Stimulated activated naive B cell treated with anti-CD40 and anti-IgM and Interleukin-4, amounts not matched to agents 10 μg/mL and 1 μg/mL and 100 μg/mL, for 72 hours (primary cell): ENCODE measurements at places on chromosomes 7 and 10.

DNA sequence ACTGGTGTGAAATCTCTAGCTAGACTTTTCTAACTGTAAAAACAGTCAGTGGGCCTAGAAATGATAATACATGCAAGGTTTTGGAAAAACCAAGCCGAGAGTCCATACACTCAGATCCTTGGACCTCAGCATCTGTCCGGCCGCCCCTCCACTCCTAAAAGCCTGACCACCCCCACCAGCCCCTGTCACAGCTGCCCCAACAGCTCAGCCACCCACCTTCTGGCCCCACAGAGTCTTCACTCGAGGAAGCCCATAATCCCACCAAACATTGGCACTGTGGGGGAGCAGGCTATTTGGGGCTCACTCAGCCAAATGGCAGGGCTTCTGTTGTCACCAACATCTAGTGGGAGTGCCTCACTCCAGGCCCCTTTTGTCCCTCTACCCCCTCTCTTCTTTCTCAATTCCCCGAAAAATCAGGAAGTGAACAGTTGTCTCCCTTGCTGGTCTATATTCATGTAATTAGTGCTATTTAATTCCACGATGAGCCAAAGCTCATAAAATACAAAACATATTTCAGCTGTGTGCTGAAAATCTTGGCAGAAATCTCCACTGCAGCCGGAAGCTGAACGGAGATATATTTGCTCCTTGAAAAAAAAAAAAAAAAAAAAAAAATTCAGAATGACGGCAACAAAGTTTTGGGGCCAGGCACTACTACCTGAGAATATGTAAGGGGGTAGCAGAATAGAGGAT lies 55.5 kb downstream of the PLXNA4 start:
- no peak for DNase-seq

GRCh38 chr7:35780070-35780469 lies 20.8 kb upstream of the SEPTIN7 start:
- DNase-seq = no peak

DNA sequence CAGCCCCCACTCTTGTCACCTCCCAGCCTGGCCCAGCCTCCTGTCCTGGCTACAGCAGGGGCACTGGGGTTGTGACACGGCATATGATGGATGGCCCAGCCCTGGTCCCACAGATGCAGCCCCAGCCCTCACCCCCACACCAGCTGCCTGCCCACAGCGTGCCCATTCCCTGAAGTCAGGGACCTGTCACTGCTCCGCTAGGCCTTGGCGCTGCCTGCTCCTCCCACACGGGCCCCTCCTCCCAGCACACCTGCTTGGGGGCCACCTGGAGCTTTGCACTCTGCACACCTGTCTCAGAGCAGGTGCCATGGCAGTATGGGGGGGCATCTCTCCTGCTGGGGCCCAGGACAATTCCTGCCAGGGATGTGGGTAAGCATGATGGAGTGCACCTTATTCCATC lies 3.5 kb downstream of the GCK start:
- no peak for DNase-seq

DNA sequence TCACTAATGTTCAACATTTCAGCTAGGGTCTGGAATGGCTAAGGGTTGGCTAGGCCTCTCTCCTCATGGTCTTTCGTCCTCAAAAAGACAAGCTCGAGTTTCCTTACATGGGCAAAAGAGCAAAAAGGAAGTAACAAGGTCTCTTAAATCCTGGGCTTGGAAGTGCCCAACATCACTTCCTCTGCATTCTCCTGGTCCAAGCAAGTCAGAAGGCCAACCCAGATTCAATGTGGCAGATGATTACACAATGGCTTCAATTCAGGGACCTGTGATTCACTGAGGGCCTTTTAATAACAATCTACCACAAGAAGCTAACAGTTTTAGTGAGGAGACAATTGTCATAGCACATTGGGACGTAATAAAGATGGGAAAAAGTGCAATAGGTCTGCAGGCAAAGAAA lies 4.4 kb upstream of the NUP205 start:
- no peak for DNase-seq

DNA sequence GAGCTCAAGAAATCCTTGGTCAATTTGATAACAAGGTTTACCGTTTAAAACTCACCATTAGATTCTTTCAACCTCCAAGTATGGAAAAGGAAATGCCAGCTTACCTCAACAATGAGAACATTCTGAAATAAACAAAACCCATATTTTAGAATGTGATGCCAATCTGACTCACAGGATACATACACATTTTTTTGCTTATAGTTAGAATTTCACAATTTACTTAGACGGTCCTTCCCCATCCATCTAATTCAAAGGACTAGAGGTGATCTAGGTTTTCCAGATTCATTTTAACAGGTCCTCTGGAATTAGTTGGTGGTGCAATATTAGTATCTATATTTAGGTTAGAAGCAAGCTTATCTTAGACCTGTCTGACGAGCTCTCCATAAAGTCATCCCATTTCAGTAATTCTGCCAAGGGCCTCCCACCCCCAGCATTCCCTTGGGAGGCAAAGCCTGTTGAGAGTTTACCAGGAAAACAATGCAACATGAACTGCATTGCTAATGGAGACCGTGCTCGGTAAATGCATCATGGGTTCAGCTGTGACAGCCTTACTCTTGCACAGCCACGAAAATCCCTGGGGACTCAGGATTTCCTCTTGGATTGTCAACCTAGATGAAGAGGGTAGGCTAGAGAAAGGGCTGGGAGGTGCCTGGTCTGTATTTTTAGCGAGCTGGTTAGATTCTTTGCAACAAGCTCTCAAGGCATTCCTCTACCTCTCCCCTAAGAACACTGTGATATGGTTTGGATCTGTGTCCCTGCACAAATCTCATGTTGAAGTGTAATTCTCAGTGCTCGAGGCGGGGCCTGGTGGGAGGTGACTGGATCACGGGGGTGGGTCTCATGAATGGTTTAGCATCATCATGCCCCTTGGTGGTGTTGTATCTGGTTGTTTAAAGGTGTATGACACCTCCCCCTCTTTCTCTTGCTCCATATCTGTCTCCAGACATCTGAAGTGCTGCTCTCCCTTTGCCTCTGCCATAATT lies 93.8 kb downstream of the PRTFDC1 start:
- no peak for DNase-seq

GRCh38 chr7:135377171-135377570 lies 132.7 kb downstream of the CNOT4 start:
- no peak for DNase-seq

- no peak for DNase-seq
Observed at GRCh38 chr10:28300027-28300426, 2.8 kb downstream of the MPP7 start.

- DNase-seq = no peak
Observed at GRCh38 chr7:25253714-25254113, 25.4 kb upstream of the NPVF start.

- DNase-seq = no peak
Observed at GRCh38 chr7:71349682-71350481, 217.9 kb downstream of the GALNT17 start.

DNA sequence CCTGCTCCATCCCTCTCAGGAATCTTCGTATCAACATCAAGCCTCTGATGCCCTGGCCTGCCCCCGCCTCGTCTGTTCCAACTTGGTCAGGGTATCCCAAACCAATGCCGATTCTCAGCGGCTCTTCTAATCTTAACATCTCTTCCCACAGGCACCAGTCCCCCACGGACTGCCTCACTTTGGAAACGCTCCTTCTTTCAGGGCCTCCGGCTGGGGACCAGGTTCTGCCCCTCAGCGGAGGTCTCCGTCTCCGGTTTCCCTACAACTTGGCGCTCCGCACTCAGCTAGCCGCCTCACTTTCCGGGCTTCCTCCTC lies 488 bp downstream of the ABCF2 start:
- DNase-seq = no peak

GRCh38 chr7:151540146-151540545 lies 20.5 kb upstream of the RHEB start:
- DNase-seq = no peak

- no peak for DNase-seq
Observed at GRCh38 chr7:113331155-113331898, 213.0 kb upstream of the SMIM30 start.

GRCh38 chr10:103490986-103491314 lies 2.6 kb upstream of the NEURL1 start:
- DNase-seq = no peak

- no peak for DNase-seq
Observed at GRCh38 chr7:125336326-125336725, 406.7 kb upstream of the POT1 start.

DNA sequence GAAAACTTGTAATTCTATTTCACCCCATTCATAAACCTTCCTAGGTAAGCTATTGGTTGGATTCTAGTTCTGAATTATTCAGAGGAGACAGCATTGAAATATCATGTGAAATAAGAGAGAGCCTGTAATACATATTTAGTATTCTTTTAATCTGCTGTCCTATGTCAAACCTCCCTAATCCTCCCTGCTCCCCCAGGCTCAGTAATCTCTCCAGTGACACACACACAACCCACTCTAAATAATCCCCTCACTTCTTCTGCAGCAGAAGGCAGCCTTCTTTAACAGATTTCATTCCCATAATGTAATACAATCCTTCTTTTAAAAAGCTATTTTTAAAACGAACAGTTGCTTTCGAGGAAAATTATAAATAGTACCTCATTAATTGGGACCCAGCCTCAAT lies 639.7 kb upstream of the AUTS2 start:
- DNase-seq = no peak

DNA sequence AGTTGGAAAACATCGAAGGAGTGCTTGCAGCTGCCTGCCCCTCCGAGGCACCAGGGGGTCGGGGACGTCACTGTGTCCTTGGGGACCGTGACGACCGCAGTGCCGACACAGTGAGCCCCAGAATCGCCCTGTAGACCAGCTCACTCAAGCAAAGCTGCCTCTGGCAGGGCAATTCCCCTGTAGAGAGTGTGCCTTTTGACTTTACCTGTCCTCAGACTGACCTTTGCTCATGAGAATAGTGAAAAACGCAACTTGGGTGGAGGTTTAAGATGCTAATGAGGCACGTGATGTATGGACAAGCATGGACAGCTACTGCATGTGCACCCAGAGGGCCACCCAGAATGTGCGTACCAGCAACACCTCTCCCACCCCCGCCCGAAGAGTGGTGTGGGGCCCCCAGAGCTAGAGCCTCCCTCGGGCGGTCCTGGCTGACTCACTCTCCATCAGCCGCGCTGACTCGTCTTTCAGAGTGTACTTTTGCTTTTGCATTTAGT lies 271.9 kb downstream of the ADARB2 start:
- peak; percentile 63 for DNase-seq

GRCh38 chr7:108329514-108329913 lies 126.7 kb downstream of the NRCAM start:
- no peak for DNase-seq

DNA sequence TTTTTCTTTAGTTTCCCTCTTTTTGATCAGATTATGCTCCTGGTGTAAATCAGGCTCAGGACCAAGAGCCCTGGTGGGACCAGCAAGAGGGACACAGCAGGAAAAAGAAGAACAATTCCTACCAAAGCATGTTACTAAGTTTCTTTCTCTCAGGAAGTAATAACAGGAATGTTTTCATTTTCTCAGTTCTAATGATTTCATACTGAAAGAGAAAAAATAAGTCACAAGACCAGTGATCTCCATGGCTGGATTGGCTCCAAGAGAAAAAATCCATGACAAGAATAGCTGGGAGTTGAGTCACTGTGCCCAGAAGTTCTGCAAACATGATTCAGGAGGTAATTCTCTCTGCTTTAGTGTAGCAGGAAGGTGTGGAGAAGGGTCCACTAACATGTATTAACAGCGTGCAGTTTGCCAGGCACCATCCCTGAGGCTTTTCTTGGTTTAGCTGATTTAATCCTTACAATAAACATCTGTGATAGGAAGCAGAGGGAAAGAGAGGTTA lies 23.8 kb upstream of the IFIT2 start:
- DNase-seq = no peak
